ENCODE measurements at places on chromosomes 7 and 10.

- DNase-seq = no peak
These were observed 27.9 kb downstream of the CADPS2 start for GRCh38 chr7:122858320-122858719.

GRCh38 chr10:612696-613095 lies 76.8 kb downstream of the DIP2C start:
- no peak for DNase-seq

DNA sequence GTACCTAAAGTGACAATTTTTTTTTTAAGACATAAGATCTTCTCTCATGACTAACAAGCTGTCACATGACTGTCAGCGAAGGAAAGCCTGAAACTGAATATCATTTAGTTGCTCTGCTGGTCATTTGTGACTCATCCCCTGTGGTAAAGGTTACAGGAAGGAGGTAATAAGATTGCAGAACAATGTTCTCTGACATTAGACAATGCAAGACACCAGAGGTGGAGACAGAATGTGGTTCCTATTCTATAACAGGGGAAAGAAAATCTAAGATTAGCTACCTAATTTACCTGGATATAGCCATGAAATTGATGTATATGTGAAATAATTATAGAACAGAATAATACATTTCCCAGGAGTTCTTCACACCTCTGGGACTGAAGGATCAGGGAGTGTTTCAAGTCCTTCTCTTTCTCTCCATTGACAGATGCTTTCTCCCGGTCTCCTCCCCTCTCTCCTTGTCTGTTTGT lies 47.7 kb downstream of the LRGUK start:
- no peak for DNase-seq

DNA sequence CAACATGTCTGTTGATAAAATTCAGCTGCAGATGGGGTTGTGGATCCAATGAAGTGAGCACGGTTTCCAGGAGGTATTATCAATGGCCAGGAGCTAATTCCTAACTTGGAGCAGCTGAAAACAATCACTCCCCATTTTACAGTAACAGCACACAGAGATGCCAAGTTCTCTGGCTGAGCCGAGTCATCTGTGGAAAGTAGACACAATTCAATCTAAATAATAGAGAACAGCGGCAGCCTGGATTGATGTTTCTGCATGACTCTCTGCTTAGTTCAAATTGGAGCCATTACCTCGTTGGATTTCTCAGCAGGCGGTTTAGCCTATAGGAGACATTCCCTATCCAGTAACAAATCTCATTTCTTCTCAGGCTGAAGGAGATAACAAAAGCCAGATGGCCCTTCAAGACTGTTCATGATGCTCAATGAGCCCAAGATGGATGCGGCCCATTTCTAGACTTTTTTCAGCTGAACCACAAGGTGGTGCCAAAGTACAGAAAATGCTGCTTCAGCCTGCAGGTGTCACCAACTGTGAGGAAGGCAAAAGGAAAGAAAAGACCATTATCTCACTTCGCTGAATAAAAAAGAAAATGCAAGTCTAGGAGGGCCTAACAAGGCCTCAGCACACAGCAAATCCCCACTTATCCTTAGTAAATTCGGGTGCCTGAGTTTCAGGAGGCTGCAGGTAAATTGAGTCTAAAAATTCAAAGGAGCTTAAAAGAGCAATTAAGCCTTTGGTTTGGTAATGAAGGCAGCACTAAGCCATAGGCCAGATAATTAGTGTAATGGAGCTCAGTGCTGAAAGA lies 83.7 kb downstream of the SLC16A9 start:
- DNase-seq = peak; percentile 46

GRCh38 chr10:31635415-31636065 lies 293.1 kb downstream of the ARHGAP12 start:
- no peak for DNase-seq

DNA sequence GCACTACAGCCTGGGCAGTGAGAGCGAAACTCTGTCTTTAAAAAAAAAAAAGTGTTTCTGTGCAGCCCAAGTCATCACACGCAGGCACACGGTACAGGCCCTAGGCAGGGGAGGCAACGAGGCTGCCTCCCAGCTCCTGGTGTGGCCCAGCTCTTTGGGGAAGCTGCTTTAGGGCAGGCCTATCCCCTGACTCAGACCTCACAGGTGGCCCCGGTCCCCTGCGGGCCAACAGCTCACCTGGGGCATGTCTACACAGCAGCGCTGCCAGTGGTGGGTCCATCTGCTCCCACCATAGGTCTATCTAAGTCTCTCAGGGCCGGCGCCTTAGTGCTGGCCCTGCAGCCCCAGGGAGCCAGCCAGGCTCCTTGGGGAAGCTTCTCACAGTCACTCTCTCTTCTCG lies 31.4 kb downstream of the ZAN start:
- no peak for DNase-seq

- DNase-seq = no peak
These were observed 566 bp downstream of the ZNF789 start for GRCh38 chr7:99473315-99473596.

- no peak for DNase-seq
These were observed 124.8 kb downstream of the KIAA1217 start for GRCh38 chr10:24333736-24334135.

- DNase-seq = no peak
These were observed 769.3 kb downstream of the KCNMA1 start for GRCh38 chr10:76868098-76868977.

DNA sequence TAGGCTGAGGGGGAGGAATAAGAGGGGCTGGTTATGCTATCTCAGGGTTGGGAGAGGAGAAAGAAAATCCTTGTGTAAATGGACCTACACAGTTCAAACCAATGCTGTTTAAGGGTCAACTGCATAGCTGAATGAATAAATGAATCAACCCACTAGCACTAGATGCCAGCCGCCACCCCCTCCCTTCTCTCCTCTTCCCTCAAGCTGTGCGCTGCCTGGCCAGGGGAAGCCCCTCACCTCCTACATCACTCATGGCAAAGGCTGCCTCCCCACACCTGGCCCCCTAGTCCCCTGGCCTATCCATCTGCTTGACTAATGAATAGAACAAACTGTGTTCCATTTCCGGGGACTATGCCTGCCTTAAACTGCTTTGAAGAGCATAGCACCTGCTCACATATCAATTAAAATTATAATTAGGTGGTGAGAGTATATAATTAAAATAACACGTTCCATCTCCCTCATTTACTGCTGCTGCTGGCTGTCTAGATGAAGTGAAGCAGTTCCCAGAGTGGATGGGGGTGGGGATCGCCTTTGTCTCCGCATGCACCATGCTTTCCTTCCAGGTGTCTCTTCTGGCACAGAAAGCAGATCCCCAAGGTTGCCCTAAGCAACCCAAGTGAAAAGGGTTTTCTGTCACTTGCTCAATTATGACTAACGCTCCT lies 32.6 kb downstream of the GRID1 start:
- no peak for DNase-seq

DNA sequence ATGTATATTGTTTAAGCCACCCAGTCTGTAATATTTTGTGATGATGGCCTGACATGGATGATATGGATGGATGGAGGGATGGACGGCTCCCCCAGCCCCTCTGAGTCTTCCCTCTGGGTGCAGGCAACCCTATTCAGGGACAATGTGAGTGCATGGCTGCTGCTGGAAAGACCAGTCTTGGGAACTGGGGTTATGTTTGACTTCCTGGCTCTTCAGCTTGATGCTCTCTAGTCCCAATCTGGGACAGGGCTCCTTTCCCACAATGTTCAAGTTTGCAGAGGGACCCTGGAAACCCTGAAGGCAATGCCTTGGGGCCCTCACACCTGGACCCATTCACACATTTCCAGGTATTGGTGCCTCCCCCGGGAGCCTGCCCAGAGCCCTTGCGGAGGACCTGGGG lies 52.3 kb upstream of the RET start:
- DNase-seq = no peak

GRCh38 chr7:5050676-5051075 lies 5.0 kb downstream of the RBAK start:
- DNase-seq = no peak

- no peak for DNase-seq
These were observed 331.8 kb downstream of the CALN1 start for GRCh38 chr7:72080341-72080766.

GRCh38 chr10:99658622-99659030 lies 683 bp upstream of the ENTPD7 start:
- no peak for DNase-seq

- no peak for DNase-seq
These were observed 1.3 kb upstream of the MUC12 start for GRCh38 chr7:100968031-100968430.

GRCh38 chr7:48781752-48782151 lies 142.6 kb upstream of the CDC14C start:
- DNase-seq = no peak

DNA sequence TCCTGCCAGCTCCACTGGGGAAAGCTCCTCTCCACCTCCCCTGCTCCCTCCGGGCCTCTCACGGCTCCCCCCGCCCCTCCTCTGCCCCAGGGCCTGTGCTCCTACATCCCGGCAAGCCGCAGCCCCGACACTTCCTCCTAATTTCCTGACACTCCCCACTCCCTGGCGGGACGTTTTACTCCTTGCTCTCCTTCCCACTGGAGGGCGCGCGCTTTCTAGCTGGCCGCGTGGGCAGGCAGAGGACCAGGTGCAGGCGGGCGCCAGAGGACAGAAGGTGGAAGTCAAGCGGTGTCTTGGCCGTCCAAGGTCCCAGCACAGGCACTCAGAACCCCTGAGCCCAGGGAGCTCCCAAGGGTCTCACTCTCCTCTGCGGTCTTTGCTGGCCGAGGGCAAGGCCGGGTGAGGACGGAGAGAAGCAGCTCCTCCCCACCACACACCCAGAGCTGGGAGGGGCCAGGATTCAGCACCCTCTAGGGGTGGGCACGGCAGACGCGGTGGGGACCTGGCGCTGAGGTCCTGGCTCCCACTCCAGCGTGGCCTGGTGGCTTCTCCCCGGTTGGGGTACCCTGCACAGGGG lies 19.1 kb downstream of the ADAM8 start:
- peak; percentile 11 for DNase-seq

DNA sequence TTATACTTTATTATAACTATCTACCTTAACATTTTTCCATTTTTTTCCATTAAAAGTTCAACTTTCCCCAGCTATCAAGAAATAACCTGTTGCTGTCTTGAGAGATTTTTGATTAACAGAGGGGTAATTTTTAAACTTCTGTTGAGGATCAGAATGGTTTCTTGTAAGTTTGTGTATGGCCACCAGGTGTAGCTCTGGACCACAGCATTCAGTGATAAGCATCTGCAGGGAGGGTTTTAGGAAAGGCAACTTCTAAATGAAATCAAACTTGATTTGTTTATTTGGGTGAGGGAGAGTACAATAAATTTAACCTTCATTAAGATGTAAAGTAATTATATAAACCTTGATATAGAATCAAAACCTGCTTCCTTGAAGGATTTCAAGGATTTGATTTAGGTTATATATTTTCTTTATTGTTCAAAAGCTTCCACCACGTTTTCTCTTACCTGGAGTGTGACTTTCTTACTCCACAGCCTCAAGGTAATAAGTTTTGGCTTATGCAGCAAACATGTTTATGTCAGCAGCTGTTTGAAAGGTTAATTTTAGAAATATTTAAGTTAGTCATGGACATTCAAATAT lies 153.3 kb downstream of the STK31 start:
- no peak for DNase-seq

DNA sequence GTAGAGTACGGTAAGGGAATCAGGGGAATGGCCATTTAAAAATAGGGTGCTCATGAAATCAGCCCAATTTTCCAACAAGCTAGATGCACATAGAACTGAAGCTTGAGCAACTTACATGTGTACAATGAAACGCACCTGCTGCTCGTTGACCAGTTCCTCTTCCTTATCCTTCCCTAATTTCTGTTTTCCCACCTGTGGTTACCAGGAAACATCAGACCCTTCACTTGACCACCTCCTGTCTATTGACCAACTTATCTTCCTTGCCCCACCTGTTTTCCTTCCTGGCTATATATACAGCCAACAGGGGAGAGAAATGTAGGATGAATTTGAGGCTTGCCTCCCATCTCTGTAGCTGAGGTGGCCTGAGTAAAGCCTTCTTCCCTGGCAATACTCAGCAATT lies 37.8 kb upstream of the RAPGEF5 start:
- no peak for DNase-seq

GRCh38 chr7:38428041-38428440 lies 154.6 kb upstream of the TARP start:
- DNase-seq = no peak

GRCh38 chr10:29859521-29860130 lies 199.8 kb downstream of the JCAD start:
- DNase-seq = no peak

DNA sequence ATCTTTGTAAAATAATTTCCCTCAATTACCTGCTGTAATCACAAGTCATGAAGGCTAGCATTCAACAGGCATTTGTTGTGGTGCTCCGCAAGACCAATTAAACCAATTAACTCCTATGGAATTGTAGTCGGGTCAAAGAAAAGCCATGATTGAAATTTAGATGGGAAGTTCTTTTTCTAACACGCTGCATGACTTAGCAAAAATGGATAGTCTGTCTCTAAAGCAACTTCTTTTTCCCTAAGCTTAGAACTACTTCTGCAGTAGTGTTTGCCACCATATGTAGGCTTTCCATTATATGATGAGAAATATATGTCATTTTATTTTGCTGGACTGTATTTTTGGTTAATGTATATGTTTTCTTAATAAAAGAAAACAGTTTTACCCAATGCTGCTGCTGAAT lies 119.1 kb downstream of the TSPAN12 start:
- DNase-seq = no peak

DNA sequence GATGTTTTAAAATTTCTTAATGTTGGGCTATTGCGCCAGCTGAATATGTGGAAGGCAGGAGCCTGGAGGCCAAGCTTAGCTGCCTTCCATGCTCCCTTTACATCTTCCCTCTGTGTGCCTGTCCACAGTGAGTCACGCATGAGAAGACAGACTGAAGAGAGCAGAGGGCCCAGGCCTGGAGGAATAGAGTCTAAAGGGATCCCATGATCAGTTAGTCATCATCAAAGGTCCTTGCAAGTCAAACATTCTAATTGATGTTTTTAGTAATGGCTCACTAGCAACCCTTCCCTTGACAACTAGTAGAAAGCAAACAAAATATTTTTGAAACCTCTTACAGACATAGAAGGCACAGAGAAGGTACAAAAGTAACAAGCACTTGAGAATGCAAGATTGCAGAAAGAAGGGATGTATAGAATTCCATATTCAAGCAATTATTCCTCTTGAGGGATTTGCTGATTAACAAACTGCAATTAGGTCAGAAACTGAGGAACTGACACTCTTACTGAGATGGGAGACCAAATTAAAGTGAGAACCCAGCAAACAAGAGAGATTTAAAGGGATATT lies 30.7 kb upstream of the APBB1IP start:
- DNase-seq = no peak

DNA sequence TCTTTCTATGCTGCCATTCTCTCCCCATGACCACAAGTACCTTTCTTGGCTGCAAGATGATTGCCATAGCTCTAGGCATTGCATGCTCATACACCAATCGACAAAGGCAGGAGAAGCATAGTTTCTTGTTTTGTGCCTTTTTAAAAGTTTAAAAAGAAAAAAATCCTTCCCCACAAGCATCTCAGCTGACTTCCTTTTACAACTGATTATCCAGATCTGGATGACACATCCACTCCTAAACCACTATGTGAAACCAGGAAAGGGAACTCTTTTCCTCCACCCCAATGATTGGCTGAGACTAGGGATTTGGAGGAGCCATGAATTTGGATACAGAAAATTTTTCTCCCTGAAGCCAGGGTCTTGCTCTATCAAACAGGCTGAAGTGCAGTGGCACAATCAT lies 14.5 kb upstream of the LRRC4 start:
- no peak for DNase-seq

Data from KG1 (cell line).